ENCODE measurements at places on chromosomes 3 and 15.

DNA sequence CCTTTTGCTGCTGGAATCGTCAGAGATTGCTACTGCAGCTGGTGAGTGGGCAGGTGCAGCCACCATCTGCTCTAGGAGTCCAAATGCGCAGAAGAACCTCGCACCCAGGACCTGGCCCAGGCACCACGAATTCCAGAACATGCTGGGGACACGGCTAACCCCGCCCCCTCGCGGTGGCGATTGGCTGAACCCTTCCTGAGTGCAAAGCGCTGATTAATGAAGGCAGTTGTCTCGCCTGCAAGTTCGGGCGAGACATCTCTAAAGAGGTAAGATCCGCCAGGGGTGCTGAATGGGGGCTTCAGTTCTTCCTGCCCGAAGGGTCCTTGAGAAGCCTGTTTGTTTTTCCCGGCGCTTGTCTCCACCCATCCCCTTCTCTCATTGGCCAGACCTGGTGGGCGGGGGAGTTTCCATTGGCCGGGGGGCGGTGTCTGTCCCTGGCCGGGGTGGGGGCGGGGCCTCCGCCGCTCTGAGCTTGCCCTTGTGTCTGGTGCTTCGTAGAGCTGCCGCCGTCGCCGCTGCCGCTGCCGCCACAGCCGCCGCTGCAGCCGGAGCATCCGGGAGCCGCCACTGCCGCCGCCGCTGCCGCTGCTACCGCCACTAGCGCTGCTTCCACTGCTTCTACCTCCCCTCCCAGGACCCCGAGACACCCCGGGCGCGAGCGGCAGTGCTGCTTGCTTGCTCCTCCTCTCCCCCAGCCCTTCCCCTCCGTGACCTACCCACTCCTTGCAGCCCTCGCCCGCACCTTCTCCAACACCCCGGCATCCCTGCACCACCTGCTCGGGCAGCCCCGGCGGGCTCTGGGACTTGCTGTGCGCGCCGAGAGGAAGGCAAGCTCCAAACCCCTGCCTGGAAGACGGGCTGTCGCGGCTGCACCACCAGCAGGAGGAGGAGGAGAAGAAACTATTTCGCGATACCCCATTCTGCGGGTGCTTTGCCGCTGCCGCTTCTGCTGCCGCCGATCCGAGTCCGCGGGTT, at the start of gene CADM2:
TSS of gene CADM2 (plus strand) at position 495 of the 975 bp plus-strand sequence.
- DNase-seq = peak; percentile 79

GRCh38 chr3:148816427-148816826, 11.2 kb upstream of the CPB1 start:
- no peak for DNase-seq

- DNase-seq = no peak
Observed at GRCh38 chr3:13588221-13588701, 39.3 kb downstream of the FBLN2 start.

GRCh38 chr15:46815240-46815639, 902.1 kb upstream of the SEMA6D start:
- DNase-seq = no peak

- DNase-seq = no peak
Observed at GRCh38 chr15:30929982-30930381, 26.3 kb downstream of the FAN1 start.

DNA sequence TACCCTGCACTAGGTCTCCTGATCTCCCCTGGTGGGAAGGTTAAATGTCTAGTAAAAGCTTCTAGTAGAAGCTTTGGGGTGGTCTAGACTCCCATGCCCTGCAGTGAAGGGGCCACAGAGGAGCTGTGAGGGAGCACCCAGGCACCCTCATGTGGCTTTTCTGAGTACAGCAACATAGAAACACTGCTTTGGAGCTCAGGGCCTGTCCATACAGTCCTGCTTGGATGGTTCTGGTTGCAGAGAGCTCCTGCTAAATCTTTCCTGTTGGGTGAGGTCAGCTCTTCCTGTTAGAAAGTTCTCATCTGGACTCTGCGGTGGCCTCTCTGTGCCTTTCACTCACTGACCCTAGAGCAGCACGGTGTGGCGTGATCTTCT, 47.8 kb downstream of the GPD1L start:
- no peak for DNase-seq

- DNase-seq = no peak
Observed at GRCh38 chr3:108970561-108970960, 16.9 kb upstream of the GUCA1C start.

DNA sequence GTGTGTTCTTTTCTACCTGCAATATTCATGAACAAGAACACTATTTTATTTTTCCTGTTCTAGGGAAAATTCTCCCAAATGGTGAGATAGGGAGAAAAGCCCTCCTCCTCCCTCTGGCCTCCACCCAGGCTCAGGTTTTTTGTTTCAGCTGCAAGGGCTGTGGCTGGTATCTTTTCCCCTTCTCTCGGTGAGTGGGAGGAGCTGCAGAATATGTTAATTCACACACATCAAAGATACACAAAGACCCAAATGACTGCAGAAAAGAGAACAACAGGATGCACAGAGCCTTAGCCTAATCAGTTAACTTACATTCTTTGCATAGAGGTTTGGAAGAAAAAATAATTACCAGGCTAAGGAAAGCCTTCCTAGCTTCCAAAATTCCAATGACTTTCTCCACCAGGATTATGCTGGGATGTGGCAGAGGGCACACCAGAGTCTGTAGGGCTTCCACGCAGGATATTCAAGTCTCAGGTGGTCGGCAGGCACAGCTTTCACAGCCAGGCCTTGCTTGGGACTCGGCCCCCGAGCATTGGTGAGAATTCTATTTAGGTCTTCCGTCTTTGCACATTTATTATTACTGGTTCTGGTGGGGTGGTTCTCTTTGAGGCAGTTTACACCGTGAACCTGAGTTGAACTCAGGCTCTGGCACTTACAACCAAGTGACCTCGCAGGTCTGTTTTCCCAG, 64.9 kb downstream of the ABHD5 start:
- DNase-seq = no peak

GRCh38 chr3:52707585-52707984, 1.7 kb downstream of the SPCS1 start:
- no peak for DNase-seq

DNA sequence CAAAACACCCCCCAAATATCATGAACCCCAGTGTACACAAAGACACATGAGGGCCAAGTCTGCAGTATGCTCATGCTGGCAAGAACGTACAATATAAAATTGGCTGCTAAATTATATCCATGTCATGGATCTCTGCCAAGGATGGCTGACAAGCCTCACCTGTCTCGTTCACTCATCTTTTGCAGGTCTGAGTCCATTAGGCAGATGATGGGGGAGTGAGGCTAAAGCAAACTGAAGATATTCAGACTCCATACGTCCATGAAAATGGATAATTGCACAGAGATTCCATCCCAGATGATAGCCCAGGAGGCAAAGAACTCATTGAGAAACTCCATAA, 122.3 kb upstream of the PTPRG start:
- no peak for DNase-seq

- DNase-seq = no peak
Observed at GRCh38 chr3:62723166-62723913, 151.9 kb downstream of the CADPS start.

- no peak for DNase-seq
Observed at GRCh38 chr3:142912402-142913172, 23.7 kb upstream of the PCOLCE2 start.

DNA sequence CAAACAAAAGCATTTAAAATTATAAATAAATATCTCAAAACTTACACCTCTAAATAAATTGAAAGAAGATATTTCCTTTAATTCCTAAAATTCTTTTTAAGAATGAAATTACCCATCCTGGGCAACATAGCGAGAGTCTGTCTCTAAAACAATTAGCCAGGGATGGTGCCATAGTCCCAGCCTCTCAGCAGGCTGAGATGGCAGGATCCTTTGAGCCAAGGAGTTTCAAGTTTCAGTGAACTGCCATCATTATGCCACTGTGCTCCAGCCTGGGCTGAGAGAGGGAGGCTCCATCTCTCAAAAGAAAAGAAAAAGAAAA, 25.4 kb downstream of the AADAC start:
- no peak for DNase-seq

DNA sequence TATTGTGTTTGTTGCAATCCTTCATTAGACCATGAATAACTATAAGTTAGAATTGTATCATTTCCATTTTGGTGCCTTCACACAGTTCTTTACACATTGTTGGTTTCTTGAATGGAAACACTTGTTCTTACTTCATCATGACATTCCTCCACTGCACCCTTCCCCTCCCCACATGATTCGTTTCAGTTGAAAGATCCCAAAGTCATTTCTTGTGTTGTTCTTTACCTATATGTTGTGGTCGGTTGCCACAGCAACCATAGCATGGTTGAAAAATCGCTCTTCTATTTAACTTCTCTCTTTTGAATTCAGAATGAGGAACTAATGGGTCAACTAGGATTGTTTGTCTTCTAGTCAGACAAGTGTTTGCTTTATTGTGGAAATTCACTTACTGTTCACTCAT, 103.3 kb downstream of the IL1RAP start:
- no peak for DNase-seq

DNA sequence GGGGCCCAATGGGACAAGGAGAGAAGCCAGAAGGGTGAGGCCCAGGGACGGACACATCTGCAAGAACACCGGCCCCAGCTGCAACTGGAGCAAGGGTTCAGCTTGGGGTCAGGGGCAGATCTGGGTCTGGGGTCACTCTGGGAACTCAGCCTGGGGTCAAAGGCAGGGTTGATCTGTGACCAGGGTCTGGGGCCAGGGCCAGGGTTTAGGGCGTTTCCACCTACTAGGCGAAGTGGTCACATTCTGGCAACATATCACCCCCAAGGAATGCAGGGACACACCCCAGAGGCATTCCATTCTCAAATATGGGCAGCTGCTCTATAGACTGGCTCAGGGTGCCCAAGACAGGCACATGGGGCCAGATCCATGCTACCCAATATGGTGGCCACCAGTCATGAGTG, 9.0 kb downstream of the UROC1 start:
- no peak for DNase-seq

DNA sequence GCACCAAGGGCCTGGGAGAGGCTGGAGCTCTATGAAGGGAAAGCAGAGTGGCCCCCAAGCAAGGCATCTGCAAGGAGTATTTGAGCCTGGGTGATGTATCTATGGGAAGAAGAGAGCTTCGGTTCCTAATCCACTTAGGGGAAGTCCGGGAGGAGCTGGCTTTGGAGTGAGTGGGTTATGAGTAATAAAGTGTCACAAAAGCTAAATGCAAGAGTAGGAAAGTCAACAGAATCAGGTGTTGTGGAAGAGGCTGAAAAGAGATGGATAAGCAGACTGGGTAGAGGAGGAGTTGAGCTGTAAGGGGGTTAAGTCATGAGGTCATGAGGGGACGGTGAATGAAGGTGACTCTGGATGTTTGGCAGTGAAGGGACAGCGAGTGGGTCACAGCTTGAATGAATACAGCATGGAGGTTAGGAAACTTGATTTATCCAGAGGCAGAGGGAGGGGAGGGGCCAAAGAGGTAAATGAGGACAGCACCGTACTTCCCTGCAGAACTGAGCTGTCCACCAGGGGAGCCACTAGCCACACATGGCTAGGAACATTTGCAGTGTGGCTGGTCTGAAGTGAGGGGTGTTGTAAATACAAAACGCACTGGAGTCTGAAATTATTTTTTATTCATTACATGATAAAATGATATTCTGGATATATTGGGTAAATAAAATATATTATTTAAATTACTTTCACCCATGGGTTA, 83.3 kb downstream of the ADCY5 start:
- DNase-seq = no peak

GRCh38 chr3:167481164-167481563, 7.3 kb upstream of the SERPINI2 start:
- DNase-seq = no peak

GRCh38 chr15:56972016-56972415, 53.6 kb downstream of the TCF12 start:
- DNase-seq = no peak

GRCh38 chr3:87873136-87873535, 185.7 kb downstream of the CGGBP1 start:
- DNase-seq = no peak

DNA sequence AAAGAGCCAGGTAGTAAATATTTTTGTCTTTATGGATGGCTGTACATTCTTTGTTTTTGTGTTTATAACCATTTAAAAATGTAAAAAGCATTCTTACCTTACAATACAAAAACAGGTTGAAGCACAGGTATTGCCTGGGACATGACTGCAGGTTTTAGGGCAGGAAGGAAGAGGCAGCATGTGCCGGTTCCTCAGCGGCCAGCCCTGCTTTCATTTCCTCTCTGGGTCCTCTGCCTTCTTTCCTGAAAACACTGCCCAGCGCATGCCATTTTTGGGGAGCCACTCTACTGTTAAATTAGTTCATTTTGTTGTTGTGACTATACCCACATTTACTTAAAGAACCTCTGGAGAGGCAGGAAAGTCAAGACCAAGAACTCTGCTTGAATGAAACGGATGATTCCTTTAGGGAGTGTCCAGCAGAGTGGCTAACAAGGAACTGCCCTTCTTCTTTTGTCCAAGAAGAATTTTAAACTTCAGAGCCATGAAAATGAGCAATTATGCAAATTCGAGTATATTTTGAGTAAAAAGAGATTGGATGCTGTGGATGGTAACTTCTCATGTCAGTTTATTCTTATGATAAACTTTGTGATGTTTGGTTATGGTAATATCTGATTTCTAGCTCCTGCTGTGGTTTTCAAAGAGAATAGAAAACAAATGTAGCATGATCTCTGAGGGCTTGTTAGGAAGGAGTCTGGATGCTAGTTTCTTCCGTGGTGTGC, 52.7 kb downstream of the SACM1L start:
- DNase-seq = no peak

GRCh38 chr3:71129611-71130431, 453.7 kb downstream of the FOXP1 start:
- no peak for DNase-seq

All from NCI-H1436 (cell line).